Activated CD8-positive, alpha-beta memory T cell treated with anti-CD3 and anti-CD28 coated beads, Interleukin-2, amount 50 U/mL, for 48 hours (primary cell): ENCODE measurements at places on chromosomes 2 and 18.

DNA sequence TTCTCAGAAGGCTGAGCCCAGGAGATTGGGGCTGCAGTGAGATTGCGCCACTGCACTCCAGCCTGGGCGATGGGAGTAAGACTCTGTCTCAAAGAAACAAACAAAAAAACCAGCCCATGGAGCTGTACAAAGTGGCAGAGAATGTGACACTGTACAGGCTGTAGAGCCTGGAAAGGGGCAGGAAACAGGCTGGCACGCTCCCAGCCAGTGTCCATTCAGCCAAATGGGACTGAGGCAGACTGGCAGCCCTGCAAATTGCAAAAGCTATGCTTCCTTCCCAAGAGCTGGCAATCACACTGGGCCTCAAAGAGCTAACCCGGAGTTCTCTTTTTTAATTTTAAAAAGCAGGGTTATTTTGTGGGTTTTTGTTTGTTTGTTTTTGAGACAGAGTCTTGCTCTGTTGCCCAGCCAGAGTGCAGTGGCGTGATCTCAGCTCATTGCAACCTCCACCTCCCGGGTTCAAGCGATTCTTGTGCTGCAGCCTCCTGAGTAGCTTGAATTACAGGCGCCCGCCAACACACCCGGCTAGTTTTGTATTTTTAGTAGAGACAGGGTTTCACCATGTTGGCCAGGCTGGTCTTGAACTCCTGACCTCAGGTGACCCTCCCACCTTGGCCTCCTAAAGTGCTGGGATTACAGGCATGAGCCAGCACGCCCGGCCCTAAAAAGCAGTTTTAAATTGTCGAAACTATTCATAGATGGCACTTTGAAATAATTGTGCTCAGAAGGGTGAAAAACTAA is 42.8 kb downstream of the SCRN3 start:
- DNase-seq: no peak

DNA sequence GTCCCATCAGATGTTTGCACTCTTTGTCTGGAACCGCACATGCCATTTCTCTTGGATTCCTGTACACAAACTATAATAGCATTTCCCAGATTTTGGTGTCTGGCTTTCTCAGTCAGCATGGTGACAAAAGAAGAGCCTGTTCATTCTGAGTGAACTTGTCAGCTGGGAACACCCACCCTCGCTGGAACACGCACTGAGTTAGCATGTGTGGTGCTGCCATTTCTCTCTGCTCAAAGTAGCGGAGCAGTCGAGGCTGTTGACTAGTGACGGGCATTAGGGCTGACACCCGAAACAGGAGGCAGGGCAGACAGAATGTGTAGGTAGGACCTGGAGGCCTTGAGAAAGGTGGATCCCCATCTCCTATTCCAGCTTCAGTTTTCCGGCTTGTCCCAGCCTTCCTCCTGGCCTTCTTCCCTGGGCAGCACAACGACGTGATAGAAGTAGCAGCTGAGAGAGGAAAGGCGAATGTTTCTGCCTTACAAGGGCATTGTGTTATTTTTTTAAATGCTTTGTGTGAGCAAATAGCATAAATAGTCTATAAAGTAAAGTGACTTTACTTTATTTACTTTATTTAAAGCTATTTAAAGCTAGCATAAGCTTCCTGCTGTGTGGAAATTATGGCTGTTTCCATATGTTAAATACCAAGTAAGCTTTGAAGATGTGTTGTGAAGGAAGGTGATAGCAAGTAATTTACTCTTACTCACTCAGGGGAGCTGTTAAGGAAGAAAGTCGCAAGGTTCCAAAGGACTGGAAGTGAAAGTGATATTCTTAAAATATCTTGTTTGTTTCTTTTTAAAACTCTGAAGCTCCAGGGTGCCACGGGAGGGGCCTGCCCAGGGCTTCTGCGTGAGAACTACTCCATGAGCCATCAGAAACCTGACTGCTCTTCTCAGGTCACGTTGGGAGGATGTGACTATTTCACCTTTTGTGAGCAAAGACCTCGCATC is 272.6 kb downstream of the NEDD4L start:
- no peak for DNase-seq

GRCh38 chr2:160389875-160390274 is 103.7 kb downstream of the RBMS1 start:
- DNase-seq: no peak

- DNase-seq: no peak
These were observed 30.7 kb upstream of the FRZB start for GRCh38 chr2:182897137-182897536.

- no peak for DNase-seq
These were observed 87.0 kb downstream of the ALPK2 start for GRCh38 chr18:58541789-58542425.

GRCh38 chr2:98241592-98241991 is 104.7 kb upstream of the CNGA3 start:
- DNase-seq: no peak

GRCh38 chr2:30670453-30670852 is 136.8 kb downstream of the CAPN13 start:
- peak; percentile 22 for DNase-seq

- DNase-seq: no peak
These were observed 1118.5 kb downstream of the TSN start for GRCh38 chr2:122873951-122874350.

GRCh38 chr2:181111059-181111458 is 130.7 kb downstream of the UBE2E3 start:
- no peak for DNase-seq

DNA sequence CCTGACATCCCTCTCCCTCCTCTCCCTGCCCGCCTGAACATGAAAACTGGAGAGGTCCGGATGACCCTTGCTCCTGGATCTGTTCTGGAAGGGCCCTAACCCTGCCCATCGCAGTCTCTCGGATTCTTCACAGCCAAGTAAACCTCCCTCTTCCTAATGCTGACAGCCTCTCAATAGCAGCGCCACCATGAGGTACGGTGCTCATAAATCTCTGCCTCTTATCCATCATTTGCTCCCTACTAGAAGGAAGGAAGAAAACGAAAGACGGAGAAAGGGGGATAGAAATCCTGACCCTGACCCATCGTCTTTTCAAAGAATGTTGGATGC is 257.9 kb downstream of the BCL11A start:
- no peak for DNase-seq
